ENCODE measurements at places on chromosomes 1 and 21.

- no peak for DNase-seq
Observed at GRCh38 chr1:215895893-215896292, 328.8 kb downstream of the KCTD3 start.

DNA sequence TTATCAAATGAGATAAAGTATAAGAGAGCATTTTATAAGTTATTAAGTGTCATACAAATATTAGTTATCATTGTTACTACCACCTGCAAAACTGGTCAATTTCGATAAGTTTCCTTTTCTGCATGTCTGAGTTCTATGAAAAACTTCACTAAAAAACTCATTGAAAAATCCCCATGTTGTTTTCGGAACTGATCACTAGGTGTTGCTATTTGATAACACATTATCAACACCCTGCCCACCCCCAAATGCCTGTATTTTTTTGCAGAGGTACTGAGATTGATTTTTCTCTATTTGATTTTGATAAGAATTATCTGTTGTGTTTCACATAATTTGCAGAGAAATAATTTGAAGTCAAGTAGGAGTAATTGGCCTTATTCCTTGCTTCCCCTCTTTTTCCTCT, 22.1 kb upstream of the DISP1 start:
- DNase-seq, result no peak

DNA sequence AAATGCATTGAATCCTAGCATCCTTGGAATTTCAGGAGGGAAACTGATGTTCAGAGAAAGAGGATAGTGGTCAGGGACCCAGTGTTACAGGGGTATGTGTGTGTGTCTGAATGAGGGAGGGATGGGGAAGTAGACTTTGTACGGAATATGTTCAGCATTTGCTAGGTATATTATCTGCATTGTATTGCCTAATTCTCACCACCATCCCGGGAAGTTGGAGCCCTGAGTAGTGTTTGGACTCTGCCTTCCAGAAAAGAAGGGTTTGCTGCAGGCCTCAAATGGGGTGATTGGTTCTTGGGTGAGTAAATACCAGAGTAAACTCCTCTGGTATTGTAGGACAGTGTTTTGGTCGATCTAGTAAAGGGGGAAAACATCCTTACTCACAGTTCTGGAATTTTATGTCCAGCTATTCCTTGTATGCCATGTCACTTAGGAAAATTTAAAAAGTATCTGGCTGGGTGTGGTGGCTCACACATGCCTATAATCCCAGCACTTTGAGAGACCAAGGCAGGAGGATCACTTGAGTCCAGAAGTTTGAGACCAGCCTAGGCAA, 7.1 kb upstream of the ZNF496 start:
- DNase-seq, result no peak

- no peak for DNase-seq
Observed at GRCh38 chr21:30582870-30583269, 7.3 kb downstream of the KRTAP22-2 start.

GRCh38 chr1:182389619-182390047, 2.0 kb downstream of the GLUL start:
- no peak for DNase-seq

DNA sequence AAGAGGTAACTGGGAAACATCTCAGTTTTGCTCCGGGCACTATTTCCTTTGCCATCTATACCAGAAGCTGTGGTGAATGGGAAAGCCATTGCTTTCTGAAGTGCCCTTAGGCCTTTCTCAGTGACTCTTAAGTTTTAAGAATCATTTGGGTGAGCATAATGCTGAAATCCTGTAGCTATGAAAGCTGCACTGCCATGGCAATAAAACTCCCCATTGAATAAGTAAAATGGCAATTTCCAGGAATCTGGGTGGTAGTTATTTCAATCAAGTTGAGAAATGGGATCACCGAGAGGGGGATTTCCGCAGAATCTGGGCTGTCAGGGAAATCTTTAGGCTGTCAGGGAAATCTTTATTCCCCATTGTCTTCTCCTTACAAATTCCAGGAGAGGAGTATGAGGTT, 26.8 kb upstream of the MACF1 start:
- no peak for DNase-seq

DNA sequence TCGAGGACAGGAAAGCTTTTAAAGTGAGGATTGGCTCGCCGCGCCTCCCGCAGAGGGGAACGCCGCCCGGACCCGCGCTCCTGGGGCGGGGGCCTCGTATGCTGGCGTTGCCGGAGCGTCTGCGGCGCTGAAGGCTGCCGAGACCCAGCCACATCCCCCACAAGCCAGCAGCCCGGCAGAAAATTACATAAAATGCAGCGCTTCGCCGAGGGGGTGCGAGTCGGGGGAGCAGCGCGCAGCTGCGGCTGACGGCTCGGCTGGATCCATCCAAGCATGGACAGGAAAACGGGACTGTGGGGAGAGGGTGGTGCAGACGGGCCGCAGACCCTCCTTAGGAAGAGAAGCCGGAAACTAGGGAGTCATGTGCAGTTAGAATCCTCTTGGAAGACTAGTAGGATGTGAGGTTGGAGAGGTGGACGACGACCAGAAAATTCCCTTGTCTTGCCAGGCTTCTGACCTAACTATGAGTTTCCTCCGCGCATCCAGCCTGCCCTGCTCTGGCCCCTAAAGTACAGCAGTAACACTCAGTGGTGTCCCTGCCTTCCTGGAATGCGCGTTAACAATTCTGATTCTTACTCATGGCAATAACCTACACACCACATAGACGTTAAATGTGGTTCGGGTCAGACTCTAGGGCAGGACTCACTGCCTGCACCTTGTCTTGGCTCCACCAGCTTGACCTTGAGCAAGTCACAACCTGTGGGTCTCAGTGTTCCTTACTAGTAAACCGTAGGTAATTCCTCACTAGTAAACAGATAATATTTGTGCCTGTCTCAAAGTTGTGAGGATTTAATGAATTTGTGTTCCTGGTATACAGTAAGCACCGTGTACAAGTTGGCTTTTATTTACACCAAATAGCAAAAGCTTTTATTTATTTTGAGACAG, 953 bp upstream of the BRWD1 start:
- DNase-seq, result peak; percentile 66

GRCh38 chr1:107524301-107524700, 383.5 kb downstream of the NTNG1 start:
- DNase-seq, result no peak

DNA sequence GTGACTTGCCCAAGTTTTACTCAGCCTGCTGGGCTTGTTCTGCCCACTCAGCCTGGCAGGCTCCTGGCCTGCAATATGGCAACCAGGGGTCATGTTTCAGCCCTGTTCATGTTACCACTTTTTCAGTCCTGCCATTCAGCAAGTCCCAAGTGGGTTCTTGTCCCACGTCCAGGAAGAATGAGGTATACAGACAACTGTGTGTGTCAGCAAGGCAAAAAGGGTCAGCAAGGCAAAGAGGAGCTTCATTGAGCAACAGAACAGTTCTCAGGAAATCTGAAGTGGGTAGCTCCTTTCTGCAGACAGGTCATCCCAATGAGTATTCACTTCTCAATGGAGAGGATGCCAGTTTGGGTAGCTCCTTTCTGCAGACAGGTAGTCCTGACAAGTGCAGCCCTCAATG, 1233.3 kb upstream of the B3GALT2 start:
- no peak for DNase-seq

GRCh38 chr21:26127918-26128317, 42.7 kb downstream of the APP start:
- DNase-seq, result no peak

DNA sequence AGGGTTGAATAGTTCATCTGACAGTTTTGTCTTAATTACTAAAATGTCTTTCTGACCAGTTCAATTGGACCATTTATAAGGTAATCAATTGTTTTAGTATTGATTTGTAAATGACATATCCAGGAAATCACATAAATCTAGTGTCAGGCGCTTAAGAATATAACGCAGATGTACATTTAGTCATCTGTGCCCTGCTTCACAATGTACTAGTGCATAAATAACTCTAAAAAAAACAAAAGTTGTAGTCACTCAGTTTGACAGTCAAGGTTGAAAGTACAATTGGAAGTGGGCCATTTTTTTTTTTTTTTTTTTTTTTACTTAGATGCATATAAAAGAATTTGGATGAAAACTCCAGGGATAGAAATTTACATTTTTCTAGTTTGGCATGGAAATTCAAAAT, 490.4 kb downstream of the PTPRC start:
- DNase-seq, result no peak

- no peak for DNase-seq
Observed at GRCh38 chr1:48469616-48470480, 2.2 kb downstream of the SPATA6 start.

- no peak for DNase-seq
Observed at GRCh38 chr1:159015440-159015909, 5.8 kb downstream of the IFI16 start.
